ENCODE measurements at places on chromosomes 5 and 9. TPM values are rescaled to one million over a fixed set of nuclear protein-coding genes. Genes with fewer than 3 reads are reported as not detected.

- no peak overlapping the region for H3K27ac ChIP-seq
- no peak for DNase-seq
- no peaks in the 10 kb centered on the region for H3K4me1 ChIP-seq
- no peaks in the 10 kb centered on the region for H3K36me3 ChIP-seq
- H3K27me3 ChIP-seq: no peaks in the 10 kb centered on the region
Measured at GRCh38 chr5:160651692-160652645, 200.0 kb downstream of the ATP10B start.

The ZNF608 gene
- 15.1 TPM for total RNA-seq

GRCh38 chr5:137336161-137336560, 163.0 kb downstream of the SPOCK1 start:
- no peak overlapping the region for H3K27ac ChIP-seq
- no peaks in the 10 kb centered on the region for H3K4me1 ChIP-seq
- DNase-seq: no peak
- H3K27me3 ChIP-seq: 0 out of 2 replicates have a peak, but pooled peaks cover 2% of the 10 kb centered on the region
- no peaks in the 10 kb centered on the region for H3K36me3 ChIP-seq

- DNase-seq: no peak
- H3K27me3 ChIP-seq: peaks cover 25% of the 10 kb centered on the region
- no peak overlapping the region for H3K27ac ChIP-seq
- no peaks in the 10 kb centered on the region for H3K4me1 ChIP-seq
- H3K4me3 ChIP-seq: no peak overlapping the region
- no peaks in the 10 kb centered on the region for H3K36me3 ChIP-seq
Measured at GRCh38 chr5:133363807-133364587, 248.3 kb downstream of the FSTL4 start.

- no peak for DNase-seq
- H3K4me1 ChIP-seq: peaks cover 8% of the 10 kb centered on the region
- H3K36me3 ChIP-seq: no peaks in the 10 kb centered on the region
- H3K27ac ChIP-seq: no peak overlapping the region
Measured at GRCh38 chr5:153630546-153630945, 140.1 kb downstream of the GRIA1 start.

The VPS13A gene
- 26.5 TPM for total RNA-seq

The FCN2 gene
- not detected for total RNA-seq

The ALDH7A1 gene
- 40.9 TPM for total RNA-seq

- no peak overlapping the region for H3K27ac ChIP-seq
- no peak for DNase-seq
- no peaks in the 10 kb centered on the region for H3K36me3 ChIP-seq
- H3K4me3 ChIP-seq: no peak overlapping the region
- H3K27me3 ChIP-seq: no peaks in the 10 kb centered on the region
Measured at GRCh38 chr9:96581786-96582185, 37.9 kb downstream of the CDC14B start.

GRCh38 chr9:70403166-70403565, 11.3 kb downstream of the KLF9 start:
- no peak overlapping the region for H3K27ac ChIP-seq
- no peaks in the 10 kb centered on the region for H3K27me3 ChIP-seq
- H3K4me3 ChIP-seq: no peak overlapping the region
- no peaks in the 10 kb centered on the region for H3K36me3 ChIP-seq
- DNase-seq: no peak

DNA sequence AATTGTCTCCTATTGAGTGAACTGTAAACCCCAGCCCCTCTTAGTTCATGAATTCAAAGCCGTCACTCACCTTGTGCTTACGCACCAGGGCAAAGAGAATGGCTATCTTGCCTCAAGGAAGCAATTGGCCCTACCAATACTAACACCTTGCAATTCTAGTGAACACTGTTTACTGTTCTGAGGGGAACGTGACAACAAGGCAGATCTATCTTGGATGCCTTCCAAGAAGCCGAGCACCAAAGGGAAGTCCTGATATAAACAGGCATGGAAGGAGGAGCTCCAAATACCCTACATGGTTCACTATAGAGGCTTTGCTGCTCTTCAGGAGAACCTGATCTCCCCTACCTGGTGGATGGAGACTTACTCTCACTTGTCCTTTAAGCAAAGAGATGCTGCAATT, 1.7 kb upstream of the PLPPR1 start:
- peaks cover 11% of the 10 kb centered on the region for H3K27me3 ChIP-seq
- H3K36me3 ChIP-seq: no peaks in the 10 kb centered on the region
- no peak overlapping the region for H3K4me3 ChIP-seq
- H3K27ac ChIP-seq: no peak overlapping the region
- no peak for DNase-seq

DNA sequence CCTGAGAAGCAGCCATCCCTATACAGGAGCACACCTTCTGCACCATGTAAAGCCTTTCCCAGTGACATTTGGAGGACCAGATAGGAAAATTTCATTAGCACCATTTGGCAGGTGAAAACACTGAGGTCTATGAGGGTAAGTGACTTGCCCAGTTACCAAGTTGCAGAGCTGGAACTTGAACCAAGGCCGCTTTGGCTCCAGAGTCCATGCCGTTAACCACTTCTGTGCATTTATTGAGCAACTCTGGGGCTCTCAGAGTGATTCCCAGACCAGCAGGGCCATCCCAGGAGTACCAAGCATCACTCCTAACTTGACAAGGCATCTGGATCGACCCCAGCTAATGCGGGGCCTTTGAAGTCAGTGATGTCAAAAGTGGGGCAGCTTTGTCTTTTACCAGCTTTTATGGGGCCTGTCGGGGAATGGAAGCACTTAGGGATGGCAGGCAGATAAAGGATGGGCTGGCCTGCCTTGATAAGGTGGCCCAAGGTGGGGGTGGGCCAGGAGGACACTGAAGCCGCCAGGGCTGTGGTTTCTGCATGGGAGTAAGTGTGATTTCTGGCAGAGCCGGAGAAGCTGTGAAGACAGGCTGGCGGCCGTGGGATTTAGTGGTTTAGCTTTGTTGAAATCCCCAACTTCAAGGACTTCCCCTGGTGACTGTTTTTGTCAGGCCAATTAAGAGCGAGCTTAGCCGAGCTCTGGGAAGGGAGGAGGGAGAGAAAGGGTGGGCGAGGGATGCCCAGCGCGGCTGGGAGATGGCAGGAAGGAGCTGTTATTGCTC, 127.3 kb downstream of the MACROH2A1 start:
- H3K4me3 ChIP-seq: no peak overlapping the region
- H3K4me1 ChIP-seq: peaks cover 29% of the 10 kb centered on the region
- H3K27ac ChIP-seq: peak overlapping the region; percentile 18
- no peaks in the 10 kb centered on the region for H3K27me3 ChIP-seq
